GM18507 (cell line): ENCODE measurements at places on chromosomes 7 and 10.

DNA sequence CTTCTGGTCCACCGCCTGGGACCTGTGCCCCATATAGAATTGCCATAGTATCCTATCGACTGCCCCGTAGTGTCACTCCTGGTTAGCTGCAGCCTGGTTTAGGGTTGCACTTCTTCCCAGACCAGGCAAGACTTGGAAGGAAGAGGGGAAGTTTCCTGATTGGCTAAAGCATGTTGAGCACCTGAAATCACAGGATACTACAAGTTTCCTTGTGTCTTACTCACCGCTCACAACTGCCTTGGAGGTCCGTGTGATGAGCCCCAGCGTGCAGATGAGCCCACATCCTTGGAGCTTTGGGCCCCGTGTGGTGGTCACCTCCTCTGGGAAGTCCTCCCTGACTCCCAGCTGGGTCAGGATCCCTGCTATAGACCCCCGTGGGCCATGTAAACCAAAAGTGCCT lies 73.9 kb upstream of the GTF2I start:
- DNase-seq = no peak

DNA sequence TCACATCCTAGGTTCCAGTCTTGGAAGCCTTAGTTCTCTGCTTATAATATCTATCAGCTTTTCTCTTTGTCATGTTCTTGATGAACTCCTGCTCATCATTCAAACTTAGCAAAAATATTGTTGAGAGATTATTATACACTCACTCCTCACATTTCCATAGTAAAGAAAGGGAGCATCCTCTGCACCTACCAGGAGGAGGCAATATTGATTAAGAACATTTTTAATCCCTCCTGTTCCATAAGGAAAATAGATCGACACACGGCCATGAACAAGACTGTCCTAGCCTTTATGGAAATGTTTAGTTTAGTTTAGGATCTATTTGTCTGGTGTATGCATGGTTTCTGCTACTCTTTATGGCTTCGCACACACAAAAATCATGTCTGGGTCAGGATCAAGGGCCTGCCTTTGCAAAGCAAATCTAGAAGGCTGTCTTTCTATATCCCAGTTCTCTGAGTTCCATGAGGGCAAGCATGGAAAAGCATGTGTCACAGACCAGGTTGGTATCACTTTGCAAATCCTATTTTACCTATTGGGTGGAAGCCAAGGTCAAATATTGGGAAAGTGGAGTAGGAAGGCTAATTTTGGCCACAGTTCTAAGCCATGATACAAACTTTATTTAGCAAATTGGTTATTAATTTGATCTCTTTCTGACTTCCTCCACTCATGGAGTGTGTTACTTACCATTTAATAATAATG lies 164.4 kb downstream of the MDFIC start:
- no peak for DNase-seq

GRCh38 chr10:21519941-21520436 lies 5.5 kb downstream of the SKIDA1 start:
- no peak for DNase-seq

DNA sequence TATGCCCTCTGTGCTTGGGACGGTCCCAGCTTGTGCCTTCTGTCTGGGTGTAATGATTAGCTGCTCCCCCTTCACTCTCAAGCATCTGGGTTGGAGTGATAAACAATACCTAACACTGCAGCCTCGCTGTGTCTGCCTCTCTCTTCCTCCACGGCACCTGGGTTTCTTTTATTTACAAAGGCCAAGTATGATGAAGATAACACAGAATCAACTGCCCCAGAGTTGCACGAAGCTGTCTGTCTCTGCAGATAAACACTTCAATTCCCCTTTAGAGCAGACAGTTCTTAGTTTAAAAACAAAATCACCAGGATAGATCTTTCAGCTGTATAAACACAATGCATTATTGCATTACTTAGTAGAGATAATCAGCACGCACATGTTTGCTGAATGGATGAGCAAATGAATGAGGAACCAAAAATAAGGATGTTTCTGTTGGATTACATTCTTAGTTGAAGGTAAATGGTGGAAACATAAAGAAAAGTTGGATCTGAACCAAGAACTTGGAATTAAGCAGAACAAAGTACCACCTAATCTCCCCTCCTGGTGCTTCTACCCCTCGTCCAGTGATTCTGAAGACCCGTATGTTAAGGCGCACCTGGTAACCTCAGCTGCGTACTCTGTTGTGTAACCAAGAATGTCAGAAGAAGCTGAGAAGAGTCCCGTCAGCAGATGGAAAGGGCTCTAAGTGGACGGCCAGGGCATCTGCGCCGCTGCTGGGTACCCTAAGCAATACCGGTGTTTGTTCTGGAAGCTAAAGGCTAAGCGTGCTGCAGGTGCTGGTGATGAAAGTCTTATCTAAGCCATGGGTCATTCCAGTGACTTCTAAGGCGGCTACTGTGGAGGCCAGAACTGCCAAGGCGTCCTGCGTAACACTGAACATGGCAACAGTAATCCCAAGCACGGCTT lies 26.6 kb downstream of the INSIG1 start:
- no peak for DNase-seq

DNA sequence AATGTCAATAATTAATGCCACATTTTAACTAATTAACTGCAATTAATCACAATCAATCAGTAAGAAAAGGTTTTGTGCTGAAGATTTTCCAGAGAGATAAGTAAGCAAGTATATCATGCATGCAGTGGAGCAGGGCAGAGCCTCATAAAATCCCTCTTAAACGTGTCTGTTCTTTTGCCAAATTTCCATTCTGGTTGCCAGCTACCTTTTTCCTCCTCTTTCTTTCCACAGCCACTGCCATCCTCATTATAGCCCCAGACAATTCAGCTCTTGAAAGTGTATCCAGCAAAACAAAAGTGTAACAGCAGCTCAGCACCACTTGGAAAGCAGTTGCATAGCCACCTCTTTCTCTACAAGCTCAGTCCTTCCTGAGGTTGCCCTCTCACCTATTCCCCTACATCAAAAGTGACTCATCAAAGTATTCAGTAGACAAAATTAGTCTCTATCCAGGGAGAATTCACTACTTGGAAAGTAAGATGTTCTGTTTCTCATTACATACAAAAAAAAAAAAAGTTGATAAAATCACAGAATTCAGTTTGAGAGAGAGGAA lies 26.9 kb upstream of the EPHB6 start:
- DNase-seq = no peak

DNA sequence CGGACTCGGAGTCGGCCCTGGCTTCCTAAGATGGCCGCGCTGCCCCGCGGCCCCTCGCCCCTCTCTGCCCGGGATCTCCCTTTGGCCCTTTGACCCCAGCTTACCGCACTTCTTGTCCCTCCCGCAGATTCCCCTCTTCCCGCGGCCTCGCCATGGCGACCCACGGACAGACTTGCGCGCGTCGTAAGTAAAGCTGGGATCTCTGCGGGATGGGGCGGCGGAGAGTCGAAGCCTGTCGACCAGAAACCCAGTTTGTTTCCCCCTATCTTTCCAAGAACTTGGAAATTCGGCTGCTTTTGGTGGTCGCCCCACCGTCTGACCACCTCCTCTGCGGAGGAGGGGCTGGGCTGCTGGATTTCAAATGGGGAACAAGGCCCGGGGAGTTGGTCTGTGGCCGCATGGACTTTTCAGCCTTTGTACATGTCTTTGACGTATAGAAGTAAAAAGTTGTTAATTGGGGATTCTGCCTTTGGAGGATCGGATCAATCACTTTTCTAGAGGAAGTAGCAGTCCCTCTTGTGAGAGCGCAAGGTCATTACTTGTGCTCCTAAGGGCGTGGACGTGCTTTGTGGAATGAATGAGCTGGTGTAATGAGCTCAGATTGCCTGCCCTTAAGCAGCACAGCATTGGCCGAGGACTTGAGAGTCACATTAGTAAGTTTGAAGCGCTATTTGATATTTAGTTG lies 553 bp downstream of the VDAC2 start:
- no peak for DNase-seq
